Fibroblast of villous mesenchyme (primary cell): ENCODE measurements at places on chromosomes 3 and 15.

GRCh38 chr3:100151024-100151707 is 36.9 kb upstream of the FILIP1L start:
- no peak for DNase-seq

DNA sequence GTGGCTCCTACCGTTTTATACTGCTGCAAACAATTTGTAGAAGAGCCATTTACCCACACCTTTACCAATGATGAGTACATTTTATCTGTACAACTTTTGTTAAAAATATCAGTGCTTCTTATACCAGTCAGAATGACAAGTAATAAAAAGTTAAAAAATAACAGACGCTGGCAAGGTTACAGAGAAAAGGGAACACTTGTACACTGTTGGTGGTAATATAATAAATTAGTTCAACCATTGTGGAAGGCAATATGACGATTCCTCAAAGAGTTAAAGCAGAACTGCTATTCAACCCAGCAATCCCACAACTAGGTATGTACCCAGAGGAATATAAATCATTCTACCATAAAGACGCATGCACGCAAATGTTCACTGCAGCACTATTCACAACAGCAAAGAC is 51.9 kb downstream of the ARRDC4 start:
- no peak for DNase-seq

GRCh38 chr15:82649226-82649999 is 2.2 kb upstream of the CPEB1 start:
- no peak for DNase-seq

GRCh38 chr15:100353449-100353848 is 11.7 kb upstream of the ADAMTS17 start:
- DNase-seq: no peak

GRCh38 chr3:147354623-147355022 is 51.7 kb downstream of the ZIC4 start:
- DNase-seq: no peak

DNA sequence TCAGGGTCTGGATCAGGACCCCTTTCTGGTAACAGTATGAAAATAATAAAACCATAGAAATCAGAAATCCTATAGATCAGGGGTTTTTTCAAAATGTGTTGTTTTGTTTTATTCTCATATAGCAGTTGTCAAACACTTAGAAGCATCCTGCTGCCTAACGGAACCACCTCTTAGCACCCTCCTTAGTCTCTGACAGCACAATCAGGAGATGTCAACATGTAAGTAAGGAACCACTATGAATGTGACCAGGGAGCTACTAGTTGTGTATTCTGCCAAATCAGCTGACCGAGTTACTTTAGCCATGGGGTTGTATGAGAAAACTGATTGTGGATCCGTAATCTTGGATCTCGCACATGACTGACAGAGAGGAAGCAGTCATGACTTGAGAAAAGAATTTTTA is 22.2 kb downstream of the CCDC39 start:
- no peak for DNase-seq
